ENCODE measurements at places on chromosomes 4 and X. TPM values are rescaled to one million over a fixed set of nuclear protein-coding genes. Genes with fewer than 3 reads are reported as not detected.

Gene ZNF275
- 10.6 TPM for total RNA-seq

Gene FMR1
- 9.6 TPM for total RNA-seq

Gene LUZP4
- not detected for total RNA-seq

Gene ZNF711
- total RNA-seq, result 1.3 TPM

Gene CT83
- total RNA-seq, result not detected

Gene CCKAR
- not detected for total RNA-seq
